ENCODE measurements at places on chromosomes 3 and 15.

DNA sequence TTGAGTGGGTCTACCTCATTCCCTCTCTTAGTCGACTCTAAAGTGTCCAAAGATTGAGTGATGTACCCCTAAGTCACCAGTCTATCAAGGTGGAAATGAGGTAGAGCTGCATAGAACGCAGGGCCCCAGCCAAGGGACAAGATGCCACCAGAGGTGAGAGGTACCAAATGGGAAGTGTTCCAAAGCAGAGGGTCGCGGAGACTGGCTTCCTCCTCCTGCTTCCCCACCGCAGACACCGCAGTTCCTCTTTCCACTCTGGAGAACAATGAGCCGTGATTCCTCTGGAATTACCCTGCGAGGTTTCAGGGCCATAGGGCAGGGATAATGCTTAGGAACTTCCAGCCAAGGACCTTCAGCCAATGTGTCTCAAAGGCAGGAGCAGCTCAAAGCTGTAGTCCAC, 55.8 kb downstream of the DAPK2 start:
- no peak for DNase-seq

DNA sequence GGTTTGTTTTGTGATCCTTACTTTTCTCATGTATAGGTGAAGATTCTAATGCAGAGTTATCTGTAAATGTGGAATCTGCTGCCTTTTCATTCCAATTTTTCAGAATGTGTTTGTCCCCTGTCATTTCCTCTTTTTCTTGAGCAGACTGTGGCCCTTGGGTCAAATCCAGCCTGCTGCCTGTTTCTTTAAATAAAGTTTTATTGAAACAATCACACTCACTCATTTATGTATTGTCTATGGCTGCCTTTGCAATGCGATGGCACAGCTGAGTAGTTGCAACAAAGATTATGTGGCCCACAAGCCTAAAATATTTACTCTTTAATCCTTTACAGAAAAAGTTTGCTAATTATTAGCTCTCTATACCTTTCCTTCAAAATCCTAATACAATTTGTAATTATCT, 116.3 kb upstream of the NPHP3 start:
- no peak for DNase-seq

GRCh38 chr3:194300382-194300758, 50.8 kb downstream of the CPN2 start:
- DNase-seq, result no peak

DNA sequence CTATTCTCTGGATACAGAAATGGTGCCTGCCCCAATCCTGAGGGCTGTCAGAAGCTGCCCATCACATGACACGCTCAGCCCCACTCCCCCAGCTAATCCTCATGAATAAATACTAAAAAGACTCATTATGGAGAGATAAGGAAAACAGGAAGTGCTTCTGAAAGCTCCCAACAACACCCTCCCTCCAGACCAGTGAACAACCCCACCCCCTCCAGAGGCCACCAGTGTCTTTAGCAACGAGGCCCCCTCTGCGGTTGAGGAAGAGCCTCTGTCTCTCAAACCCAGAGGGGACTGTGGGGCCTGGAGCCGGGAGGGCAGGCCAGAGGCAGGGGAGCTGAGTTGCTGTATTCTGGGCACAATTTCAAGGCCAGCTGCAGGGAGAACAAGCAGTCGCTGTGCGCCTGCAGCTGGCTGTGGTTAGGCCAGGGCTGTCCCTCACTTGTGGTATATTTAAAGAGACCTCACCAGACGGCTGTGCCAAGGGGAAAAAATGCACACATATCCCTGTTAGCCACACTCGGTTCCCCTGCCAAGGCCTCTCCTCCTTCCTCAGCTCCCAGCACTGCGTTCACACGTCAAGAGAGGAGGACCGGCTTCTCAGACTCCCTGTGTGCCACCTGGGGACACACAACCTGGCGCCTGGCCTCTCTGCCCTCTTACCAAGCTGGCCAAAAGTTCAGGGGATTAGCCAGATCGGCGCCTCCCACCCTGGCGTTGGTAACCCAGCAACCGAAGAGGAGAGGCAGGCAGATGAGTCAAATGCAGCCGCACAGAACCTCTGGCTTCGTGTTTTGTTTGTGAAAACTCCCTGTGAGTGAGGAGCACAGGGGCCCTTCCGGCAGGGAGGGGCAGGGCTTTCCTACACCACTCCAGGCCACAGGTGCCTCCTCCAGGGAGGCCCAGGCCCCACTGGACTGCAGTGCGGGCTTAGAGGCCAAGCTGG, 101.2 kb upstream of the ETV5 start:
- no peak for DNase-seq

- DNase-seq, result no peak
Observed at GRCh38 chr3:130755666-130756065, 9.0 kb upstream of the PIK3R4 start.

- no peak for DNase-seq
Observed at GRCh38 chr3:182620723-182621434, 172.4 kb upstream of the ATP11B start.

DNA sequence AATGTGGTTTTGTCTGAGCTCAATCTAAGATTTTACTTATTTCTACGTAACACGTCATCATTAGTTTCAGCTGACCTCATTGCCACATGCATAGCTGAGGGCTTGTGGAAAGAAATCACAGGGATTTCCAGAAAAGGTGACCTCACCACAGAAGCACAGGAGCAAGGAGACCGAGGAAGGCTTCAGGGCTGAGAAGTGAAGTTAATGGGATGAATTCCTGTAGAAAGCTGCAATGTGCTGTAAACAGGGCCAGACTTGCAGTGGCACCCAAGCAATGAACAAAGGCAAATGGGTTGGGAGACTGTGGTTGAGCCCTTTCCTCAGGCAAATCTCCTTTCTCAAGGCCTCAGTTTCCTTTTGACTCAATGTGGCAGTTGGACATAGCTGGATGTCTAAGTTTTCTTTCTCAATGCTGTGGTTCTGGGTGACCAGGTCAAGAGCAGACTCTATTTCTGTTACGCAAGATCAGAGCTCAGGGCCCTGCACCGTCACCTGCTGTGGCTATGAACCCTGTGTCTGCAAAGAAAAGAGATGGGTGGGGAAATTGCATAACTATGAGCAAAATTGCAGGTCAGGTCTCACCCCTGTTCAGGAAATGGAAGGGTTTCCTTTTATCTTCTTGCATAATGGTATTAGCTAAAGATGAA, 252.2 kb upstream of the TBL1XR1 start:
- DNase-seq, result no peak

GRCh38 chr3:168688267-168688666, 592.5 kb upstream of the GOLIM4 start:
- no peak for DNase-seq

- no peak for DNase-seq
Observed at GRCh38 chr3:126158016-126158911, 22.1 kb downstream of the ALDH1L1 start.

- DNase-seq, result no peak
Observed at GRCh38 chr3:40317061-40317855, 7.8 kb downstream of the EIF1B start.

GRCh38 chr3:141147657-141148056, 84.0 kb upstream of the PXYLP1 start:
- DNase-seq, result no peak

- no peak for DNase-seq
Observed at GRCh38 chr3:23726811-23727548, 78.8 kb upstream of the UBE2E1 start.

GRCh38 chr15:65424683-65425082, 1.9 kb upstream of the IGDCC4 start:
- no peak for DNase-seq

DNA sequence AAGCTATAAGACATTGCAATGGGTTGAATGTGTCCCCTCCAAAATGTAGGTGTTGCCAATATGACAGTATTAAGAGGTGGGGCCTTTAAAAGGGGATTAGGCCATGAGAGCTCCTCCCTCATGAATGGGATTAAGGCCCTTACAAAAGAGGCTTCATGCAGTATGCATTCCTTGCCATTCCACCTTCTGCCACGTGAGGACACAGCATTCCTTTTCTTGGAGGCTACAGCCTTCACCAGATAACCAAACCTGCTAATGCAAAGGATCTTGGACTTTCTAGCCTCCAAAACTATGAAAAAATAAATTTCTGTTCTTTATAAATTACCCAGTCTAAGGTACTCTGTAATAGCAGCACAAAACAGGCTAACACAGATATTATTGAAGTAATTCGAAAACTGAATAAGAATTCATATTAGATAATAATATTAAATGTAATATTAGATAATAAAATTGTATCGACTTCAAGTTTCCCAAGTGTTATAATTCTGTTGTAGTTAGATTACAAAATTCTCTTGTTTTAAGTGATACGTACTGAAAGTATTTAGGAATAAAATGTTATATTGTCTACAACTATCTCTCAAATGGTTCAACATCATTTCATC, 29.4 kb upstream of the ATP8B4 start:
- no peak for DNase-seq

GRCh38 chr3:68802111-68802870, 130.1 kb downstream of the TAFA4 start:
- DNase-seq, result no peak

GRCh38 chr3:197224034-197224444, 74.4 kb downstream of the DLG1 start:
- no peak for DNase-seq

- DNase-seq, result no peak
Observed at GRCh38 chr3:172296248-172296974, 151.8 kb downstream of the GHSR start.

DNA sequence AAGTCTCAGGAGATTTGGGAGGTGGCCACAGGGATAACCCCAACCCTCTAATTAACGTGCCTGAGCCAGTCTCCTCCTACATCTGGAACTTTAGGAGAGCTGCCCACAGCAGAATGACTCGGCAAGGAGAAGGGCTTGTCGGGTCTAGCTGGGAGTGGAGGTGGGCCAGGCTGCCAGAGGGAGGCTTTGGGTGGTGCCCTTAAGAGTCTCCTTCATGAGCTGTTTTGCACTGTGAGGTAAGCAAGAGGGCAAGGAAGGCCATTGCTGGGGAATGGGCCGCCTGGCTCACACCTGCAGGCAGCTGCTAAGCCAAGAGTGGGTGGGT, 3.6 kb upstream of the TNK2 start:
- DNase-seq, result no peak

- no peak for DNase-seq
Observed at GRCh38 chr3:115999001-115999585, 375.8 kb downstream of the GAP43 start.

DNA sequence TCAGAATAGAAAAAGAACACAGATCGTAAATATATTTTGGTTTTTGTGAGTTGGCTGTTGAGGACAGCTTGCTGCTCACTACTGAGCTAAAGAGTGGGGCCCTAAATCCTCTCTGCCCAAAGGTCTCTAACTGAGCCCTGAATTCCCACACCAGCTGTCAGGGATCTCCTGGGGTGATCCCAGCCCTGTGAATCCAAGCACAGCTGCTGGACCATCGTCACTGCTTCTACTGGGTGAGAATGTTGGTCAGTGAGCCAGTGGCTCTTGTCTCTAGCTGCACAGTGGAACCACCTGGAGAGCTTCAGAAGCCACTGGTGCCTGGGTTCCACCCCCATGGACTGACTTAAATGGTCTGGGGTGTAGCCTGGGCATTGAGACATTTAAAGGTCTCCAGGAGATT, 90.5 kb upstream of the IL12A start:
- DNase-seq, result no peak

DNA sequence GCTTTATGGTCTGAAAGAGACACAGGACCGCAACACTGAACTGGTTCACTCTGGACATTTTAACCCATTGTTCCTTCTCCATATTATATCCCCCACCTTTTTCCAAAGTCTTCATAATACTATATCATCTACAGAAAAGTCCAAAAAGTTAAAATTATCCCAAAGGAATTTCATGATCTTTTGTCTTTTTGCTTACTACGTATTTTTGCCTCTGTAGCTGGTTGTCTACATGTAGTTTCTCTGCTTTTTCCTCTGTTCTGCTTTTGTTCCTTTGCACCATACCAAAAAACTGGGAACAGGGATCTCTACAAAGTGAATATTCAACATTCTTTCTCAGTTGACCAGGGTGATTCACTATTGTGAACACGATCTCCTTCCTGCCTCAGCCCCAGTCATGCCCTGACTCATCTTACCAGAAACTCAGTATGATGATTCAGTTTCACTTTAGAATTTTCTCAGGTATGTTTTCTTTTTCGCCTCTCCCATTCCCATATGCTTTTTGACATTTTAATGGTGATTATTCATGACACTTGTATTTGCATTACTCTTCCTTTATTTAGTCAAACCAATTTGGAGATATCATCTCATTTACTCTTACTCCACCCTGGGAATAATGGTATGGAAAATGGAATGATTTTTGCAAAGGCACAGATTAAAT, 14.5 kb downstream of the EMC4 start:
- DNase-seq, result no peak

DNA sequence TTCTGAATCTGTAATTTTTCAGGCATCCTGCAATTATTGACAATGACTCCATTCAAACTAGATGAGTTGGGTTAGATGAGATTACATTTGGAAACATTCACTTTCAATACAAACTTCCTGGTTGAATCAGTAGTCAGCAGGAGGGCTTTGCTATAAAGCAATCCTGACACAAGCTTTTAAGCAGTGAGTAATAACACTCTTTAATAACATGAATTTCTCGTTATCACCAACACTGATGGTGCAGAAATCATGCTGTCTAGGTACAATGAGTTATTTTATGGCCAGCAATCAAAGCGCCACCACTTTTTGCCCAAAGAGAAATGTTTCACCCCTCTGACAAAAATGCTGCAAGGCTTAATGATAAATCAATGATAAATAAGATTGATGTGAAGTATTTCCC, 474.8 kb upstream of the CNTN4 start:
- DNase-seq, result no peak

DNA sequence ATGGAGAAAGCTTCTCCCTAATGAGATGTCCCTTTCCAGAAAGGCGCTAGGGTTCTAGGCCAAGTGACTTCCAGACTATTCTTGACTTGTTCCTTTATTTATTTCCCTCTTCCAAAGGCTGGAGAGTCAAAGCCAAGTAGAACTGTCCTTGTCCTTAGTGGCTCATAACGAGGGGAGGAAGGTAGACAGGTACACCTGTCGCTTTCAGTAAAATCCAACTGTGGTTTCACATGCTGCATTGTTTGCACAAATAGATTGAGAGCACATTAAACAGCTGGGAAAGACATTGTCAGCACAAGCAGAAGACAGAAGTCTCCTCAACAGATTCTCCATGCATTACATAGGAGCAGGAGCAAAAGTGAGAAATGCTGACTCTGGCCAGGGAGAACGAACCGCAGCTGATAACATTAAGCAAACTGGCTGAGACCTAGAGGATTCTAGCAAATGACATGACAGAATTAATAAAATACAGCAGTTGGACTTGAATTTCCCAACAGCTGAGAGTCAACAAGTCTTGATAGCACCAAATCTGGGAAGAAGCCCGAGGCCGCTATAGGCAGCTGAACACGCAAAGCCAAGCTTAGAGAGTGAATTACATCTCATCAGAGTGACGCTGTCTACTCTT, 227.7 kb downstream of the TLE3 start:
- no peak for DNase-seq

DNA sequence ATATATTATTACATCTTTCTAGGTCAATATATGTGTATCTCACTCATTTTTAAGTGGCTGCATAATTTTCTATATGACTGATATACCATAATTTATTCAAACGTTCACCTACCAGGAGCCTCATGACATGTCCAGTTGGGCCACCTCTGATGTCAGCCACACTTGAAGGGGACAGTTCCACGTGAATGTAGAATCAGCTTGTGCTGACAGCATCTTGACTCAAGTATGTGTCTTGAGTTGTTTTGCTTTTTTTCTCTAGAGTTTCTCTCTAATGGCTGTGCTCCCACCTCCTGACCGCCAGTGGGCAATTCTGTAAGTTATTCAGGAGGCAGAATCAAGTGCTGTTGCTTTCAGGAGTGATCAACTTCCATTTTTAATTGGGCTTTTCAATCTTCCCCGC, 237.9 kb downstream of the NFKBIZ start:
- no peak for DNase-seq

- no peak for DNase-seq
Observed at GRCh38 chr3:105315815-105316214, 50.9 kb upstream of the ALCAM start.

GRCh38 chr3:14909250-14909649, 38.1 kb upstream of the NR2C2 start:
- DNase-seq, result no peak
